ENCODE measurements at places on chromosomes 3 and 15.

- no peak for DNase-seq
Measured at GRCh38 chr15:57561041-57561711, 30.5 kb upstream of the MYZAP start.

GRCh38 chr15:82855286-82856100, 46.1 kb downstream of the WHAMM start:
- DNase-seq = no peak

- DNase-seq = no peak
Measured at GRCh38 chr15:49225572-49226281, 55.7 kb downstream of the GALK2 start.

GRCh38 chr3:175118382-175118941, 259.3 kb downstream of the NAALADL2 start:
- DNase-seq = no peak

- DNase-seq = no peak
Measured at GRCh38 chr15:76191539-76192244, 119.6 kb downstream of the ETFA start.

- no peak for DNase-seq
Measured at GRCh38 chr3:14170531-14171159, 7.8 kb downstream of the XPC start.

GRCh38 chr3:93981649-93982048, 1.7 kb downstream of the ARL13B start:
- DNase-seq = no peak

DNA sequence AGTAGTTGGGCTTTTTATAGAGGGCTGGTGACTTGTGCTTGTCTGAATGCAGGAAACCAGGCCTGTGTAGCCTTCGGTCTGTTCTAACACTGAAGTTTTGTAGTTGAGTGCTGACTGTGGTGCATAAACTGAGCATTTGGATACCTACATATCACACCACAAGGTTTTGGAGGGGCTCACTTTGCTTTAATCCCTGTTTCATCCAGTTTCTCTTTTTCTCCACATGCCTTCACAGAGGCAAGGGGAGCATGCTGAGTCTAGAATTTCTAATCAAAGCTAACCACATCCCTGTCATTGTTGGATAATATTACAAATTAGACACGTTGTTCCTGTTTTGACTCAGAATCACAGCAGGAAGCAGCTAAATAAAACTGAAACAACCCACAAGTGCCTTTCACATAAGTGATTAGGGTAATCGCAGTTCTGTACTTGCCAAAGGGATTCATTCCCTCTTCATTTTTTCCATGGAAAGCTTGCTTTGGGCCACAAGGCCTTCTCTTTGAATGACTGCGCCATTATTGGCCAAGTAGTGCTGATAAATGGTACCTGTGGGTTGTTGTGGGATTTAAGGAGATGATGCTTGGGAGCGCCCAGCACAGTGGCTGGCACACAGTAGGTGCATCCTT, 48.9 kb downstream of the TGFBR2 start:
- no peak for DNase-seq

DNA sequence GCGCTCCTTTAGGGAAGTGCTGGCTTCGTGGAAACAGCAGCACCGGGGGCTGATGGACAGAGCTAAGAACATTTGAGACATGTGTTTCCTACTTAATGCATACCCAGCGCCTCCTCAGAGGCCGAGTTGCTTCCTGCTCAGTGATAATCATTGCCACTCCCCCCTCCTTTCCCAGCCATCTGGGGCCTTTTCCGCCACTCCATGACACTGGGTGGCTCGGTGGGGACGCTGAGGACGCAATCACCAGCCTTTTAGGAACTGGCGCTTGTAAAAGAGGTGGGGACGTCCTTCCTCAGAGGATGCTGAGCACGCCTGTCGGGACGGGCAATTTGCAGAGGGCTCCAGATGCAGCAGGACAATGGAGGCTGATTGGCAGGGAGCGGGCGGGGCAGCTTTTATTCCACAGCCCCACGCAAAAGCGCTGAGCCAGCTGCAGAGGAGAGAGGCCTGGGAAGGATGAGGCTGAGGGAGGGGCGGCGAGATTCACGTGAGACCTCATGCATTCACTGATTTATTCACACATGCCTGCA, 22.2 kb upstream of the IQSEC1 start:
- DNase-seq = no peak

GRCh38 chr3:122091602-122092295, 36.6 kb downstream of the CD86 start:
- DNase-seq = no peak

DNA sequence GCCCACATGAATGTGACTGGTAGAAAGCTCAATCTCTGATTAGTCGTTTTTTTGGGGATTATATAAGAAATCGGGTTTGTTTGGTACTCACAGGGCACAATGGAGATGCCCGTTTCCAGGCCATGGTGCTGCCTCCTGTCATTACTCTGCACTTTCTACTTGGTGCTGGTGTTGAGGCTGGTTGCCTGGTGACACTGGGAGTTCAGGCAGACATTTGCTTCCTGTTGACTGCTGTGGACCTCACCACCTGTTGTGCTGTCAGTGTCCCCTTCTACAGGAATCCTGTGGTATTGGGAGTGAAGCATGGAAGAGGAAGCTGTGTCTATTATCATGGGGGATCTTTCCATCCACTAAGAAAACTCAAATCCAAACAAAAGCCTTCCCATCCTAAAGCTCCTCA, 227.2 kb upstream of the TBL1XR1 start:
- no peak for DNase-seq

DNA sequence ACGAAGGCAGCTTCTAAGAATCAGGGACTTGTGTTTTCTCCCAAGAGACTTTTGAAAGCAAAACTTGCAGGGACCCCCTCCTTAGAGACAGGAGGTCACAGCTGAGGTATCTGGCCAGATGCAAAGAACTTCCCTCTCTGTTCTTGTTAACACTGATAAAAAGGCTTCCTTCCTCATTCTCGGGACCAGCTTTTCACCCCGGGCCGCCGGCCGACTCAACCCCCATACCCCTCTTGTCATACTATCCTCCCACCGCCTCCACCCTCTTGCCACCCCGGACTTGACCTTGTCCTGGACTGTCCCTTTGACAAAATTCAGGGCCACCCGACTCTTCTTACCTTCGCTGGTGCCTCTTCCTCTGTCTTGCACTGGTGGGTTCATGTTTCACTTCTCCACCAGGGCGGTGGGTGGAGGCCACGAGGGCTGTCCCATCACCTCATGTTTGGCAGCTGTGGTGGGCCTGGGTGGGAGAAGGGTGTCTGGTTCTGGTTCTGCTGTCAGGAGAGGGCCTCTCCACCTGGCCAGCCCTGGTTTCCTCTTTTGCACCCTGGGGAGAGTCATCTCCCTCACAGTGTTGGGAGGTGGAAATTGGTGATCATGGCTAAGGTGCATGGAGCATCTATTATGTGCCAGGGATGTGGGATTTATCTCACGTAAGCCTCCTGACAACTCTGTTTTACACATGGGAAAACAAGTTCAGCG, 32.5 kb downstream of the BHLHE40 start:
- no peak for DNase-seq

- no peak for DNase-seq
Measured at GRCh38 chr3:74591342-74591741, 23.1 kb downstream of the CNTN3 start.

DNA sequence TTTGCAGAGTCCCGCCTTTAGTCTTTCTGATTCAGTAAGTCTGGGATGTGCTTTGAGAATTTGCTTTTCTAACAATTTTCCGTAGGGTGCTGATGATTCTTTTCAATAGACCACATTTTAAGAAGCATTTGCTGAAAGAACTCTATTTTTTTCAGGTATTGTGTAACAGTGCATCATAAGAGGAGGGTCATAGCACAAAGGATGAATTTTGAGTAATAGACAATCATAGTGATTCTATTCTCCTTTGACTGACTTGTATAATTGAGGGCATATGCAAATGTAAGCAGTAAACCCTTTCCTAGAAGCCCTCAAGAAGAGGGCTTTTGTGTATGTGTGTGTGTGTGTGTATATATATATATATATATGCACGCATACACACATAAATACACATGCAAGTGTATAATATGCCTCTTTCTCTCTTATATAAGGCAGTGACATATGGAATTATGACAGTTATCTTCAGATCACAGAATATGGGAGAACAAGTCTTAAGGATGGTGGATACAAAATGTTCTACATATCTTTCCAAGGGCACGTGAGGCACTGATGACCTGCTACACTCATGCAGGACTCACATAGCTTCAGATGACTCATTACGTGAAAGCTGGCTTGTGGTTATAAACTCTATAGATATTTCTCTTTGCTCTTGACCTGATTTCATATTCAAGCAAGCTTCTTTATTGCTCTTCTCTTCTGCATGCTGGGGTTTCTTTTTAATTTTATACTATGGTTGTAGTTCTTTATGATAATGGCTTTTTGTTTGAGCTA, 6.5 kb upstream of the PLSCR1 start:
- no peak for DNase-seq

- DNase-seq = no peak
Measured at GRCh38 chr3:143334231-143334630, 214.7 kb downstream of the CHST2 start.

- no peak for DNase-seq
Measured at GRCh38 chr15:41182266-41182665, 48.3 kb downstream of the EXD1 start.

DNA sequence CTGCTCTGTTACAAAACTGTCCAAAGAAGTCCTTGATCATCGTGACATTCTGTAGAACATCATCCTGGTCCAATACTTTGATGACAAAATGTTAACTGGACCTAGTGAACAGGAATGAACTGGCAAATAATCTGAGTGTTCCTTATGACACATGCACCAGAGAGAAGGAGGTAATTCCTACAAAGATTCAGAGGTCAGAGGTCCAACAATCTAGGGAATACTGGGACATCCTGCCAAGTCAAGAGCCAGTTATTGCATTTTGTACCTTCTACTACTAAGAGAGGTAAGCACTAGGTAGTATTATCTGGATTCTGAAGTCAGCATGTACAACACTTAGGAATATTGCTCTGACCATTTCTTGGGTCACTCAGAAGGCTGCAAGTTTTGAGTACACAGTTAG, 20.8 kb downstream of the LZTFL1 start:
- no peak for DNase-seq

DNA sequence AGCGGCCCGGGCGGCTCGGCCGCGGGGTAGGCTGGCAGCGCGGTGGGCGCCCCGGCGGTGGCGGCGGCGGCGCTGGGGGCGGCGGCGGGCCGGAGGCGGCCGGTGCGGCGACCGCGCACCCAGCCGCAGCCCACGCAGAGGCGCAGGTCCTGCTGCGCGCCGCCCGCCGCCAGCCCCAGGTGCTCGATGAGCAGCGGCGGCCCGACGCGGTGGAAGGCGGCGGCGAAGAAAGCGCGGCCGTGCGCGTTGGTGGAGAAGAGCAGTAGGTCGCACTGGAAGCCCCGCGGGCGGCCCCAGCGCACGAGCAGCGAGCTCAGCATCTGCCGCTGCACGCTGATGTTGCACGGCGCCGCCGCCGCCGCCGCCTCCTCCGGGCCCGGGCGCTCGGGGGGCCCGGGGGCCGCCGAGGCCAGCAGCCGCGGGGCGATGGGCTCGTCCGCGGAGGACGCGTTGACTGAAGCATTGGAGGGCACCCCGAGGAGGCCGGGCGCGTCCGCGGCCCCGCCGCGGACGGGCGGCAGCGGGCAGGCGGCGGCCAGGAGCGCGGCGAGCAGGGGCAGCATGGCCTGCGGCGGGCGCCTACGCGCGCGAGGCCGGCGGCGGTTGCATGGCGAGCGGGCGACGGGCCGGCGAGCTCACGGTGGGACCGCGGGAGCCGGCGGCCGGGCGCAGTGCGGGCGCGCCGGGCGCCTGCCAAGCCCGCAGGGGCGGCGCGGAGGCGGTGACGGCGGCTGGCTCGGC, 452 bp downstream of the TMEM158 start:
- peak; percentile 8 for DNase-seq

GRCh38 chr3:153000325-153000724, 161.7 kb upstream of the RAP2B start:
- no peak for DNase-seq

DNA sequence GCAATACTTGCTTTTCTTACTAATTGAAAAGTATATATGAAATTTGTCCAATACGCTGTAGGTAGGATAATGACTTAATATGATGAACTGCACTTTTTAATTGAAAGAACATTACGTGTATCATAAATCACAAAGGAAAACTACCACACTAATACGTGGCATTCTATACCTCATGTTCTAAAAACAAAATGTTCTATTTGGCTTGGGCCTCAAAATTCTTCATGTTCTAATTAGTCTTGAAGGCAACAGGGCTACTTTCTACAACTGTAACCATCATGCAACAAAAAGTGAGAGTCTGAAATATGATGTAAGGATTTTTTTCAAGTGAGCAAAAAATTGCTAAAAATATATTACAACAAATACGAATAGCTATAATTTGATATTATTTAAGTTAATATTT, 19.8 kb downstream of the THRB start:
- no peak for DNase-seq

GRCh38 chr3:105197863-105198262, 168.8 kb upstream of the ALCAM start:
- no peak for DNase-seq

- no peak for DNase-seq
Measured at GRCh38 chr3:15387171-15387581, 40.2 kb downstream of the METTL6 start.

GRCh38 chr3:45605534-45605933, 11.0 kb downstream of the LIMD1 start:
- DNase-seq = no peak

DNA sequence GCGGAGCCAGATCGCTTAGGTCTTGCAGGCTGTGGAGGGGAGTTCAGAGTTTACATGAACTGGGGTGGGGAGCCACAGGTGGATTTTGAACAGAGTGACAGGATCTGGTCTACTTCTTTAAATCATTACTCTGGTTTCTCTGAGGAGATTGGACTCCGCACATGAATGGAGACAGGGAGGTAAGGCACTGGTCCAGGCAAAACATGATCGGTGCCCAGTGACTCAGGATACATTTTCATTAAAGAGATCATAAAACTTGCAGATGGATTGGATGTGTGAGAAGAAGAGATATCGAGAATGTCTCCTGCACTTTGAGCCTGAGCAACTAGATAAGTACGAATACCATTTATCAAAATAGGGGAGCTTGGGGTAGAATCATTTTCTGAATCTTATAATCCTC, 61.8 kb upstream of the CMSS1 start:
- DNase-seq = no peak

DNA sequence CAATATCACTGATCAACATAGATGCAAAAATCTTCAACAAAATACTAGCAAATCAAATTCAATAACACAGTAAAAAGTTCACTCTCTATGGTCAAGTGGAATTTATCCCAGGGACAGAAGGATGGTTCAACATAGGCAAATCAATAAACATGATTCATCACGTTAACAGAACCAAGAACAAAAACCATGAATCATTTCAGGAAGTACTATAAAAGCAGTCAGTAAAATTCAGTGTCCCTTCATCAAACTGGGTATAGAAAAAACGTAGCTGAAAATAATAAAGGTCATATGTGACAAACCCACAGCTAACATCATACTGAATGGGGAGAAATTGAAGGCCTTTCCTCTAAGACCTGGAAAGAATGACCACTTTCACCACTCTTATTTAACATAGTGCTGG, 172.1 kb downstream of the POLR2M start:
- no peak for DNase-seq

- no peak for DNase-seq
Measured at GRCh38 chr3:18758047-18758704, 333.0 kb upstream of the SATB1 start.

- DNase-seq = no peak
Measured at GRCh38 chr3:59424268-59425010, 374.6 kb upstream of the CFAP20DC start.

Data from stimulated activated CD8-positive, alpha-beta memory T cell treated with anti-CD3 and anti-CD28 coated beads, Interleukin-15, amount 100 ng/mL, for 4 hours (primary cell).